ENCODE measurements at places on chromosomes 7 and 10.

GRCh38 chr10:114821915-114822443 lies 399 bp downstream of the FHIP2A start:
- peak; percentile 46 for DNase-seq

- no peak for DNase-seq
Observed at GRCh38 chr10:126090443-126090842, 194.1 kb downstream of the FANK1 start.

GRCh38 chr10:109418795-109419194 lies 504.5 kb downstream of the XPNPEP1 start:
- no peak for DNase-seq

DNA sequence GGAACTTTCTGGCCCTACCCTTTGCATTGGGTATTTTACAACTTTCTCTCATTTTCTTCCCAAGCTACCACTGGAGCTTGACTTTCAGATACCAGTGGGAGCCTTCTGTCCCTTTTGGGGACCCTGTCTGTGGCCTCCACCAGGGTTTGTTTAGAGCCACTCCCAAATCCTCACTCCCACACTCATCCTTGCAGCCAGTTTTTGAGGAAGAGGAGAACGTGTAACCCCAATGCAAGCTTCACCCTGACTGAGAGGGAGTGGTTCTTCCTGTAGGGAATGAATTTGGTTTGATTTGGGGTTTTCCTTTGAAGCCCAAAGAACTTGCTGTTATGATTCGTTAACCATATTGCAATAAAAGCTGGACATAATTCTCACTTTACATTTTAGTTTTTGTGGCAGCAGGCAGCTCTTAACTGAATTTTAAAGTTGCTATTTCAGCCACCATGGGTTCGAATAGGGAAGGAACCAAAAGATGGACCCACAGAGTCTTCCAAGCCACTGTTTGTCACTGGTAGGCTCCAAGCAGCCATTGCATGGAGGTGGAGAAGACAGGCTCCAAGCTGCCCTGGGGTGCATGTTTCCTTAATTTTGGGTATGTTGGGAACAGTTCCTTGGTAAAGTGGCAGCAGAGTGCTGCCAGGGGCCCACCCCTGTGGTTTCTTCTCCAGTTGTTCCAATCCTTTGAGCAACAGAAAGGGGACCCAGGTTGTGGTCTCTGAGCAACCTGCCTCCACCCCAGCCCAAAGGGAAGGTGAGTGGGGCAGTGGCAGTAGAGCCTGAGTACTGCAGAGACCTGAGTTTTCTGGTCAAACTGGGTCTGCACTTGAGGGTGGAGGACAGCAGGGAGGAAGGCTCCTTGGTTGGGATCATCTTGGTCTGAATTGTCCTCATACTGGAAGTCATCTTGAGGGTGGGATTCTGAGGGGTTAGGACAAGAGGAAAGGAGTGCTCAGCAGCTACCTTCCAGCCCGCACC lies 5.1 kb downstream of the EVX1 start:
- DNase-seq, result no peak

DNA sequence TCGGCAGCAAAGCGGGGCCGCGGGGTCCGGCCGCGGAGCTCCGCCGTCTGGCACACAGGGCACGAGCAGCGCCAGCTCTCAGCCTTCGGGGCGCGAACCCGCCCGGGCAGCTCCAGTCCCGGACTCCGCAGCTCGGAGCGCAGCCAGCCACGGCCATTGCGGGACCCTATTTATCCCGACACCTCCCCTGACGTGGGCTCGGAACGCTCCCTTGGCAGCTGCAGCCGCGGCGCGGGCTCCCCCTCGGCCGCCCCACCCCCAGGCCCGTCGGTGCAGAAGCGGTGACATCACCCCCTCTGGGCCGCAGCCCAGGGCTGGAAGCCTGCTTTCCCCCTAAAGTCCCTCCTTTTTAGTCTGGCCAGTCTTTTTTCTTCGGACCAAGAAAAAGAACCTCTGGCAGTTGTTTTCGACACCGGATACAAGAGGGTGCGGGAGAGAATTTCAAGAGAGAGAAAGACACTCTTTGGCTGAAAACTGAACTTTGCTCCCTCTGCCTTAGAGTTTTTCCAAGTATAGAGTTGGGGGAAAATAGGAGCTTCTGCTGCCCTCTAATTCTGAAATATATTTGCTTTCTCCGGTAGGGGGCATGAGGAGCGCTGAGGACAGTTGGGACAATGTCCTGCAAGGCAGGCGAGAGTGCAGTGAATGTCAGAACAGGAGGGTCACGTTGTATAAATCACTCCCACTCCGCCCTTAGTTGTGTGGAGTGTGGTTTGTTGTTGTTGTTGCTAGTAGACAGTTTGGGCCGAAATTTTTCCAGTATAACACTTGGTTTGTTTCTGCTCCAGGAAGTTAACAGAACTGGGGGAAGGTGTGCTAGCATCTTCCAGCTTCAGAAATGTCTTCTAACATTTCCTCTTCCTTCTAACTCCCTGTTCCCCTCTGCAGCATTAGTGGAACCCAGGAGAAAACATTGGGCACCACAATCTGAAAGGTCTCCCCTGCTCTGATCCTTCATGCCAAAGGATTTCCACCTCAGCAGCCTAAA lies at the start of gene SFRP4:
Gene SFRP4 (minus strand): TSS at position 145 of the 988 bp plus-strand sequence. CDS start 280 bp downstream, outside the sequence.
- peak; percentile 63 for DNase-seq

DNA sequence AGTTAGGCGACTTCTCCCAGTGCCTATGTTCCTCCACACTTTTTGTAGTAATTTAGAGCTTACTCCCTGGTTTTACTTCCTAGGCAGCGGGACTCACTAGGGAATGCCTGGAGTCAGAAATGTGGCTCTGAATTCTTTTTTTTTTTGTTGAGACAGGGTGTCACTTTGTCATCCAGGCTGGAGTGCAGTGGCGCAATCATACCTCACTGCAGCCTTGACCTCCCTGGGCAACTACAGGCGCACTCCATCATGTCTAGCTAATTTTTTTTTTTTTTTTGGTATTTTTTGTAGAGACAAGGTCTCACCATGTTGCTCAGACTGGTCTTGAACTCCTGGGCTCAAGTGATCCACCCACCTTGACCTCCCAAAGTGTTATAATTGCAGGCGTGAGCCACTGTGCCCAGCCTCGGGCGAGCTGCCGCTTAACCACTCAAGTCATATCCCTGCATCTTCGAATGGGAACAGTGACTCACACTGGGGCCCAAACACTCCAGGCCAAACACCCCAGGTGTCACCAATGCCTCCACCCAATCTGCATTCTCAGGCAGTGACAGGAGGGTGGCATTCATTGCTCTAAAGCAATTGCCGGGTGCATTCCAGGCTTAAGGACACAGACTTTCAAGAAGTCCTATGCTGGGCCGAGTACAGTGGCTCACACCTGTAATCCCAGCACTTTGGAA lies 19.6 kb downstream of the RGS10 start:
- DNase-seq, result no peak

- DNase-seq, result no peak
Observed at GRCh38 chr7:54968018-54968417, 50.8 kb upstream of the EGFR start.

GRCh38 chr10:90958781-90959180 lies 37.9 kb upstream of the ANKRD1 start:
- DNase-seq, result no peak

DNA sequence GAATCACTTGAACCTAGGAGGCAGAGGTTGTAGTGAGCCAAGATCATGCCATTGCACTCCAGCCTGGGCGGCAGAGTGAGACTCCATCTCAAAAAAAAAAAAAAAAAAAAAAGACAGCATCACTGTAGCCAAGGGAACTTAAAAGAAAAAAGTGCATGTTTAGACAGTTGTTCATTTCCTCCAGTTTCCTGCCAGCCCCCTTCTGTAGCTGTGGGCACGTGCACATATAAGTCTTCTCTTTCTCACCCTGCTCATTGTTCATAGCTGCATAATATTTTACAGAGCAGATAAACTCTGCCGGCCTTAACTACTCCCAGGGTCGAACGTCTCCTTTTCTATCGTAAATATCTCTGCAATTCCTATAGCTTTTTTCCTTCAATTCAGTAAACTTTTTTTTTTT lies 132.6 kb downstream of the LHPP start:
- no peak for DNase-seq

- DNase-seq, result no peak
Observed at GRCh38 chr7:51031216-51031615, 248.5 kb upstream of the GRB10 start.

GRCh38 chr7:100914208-100914878 lies 18.7 kb upstream of the ACHE start:
- DNase-seq, result no peak

GRCh38 chr10:110840225-110840922 lies 31.4 kb upstream of the PDCD4 start:
- no peak for DNase-seq

All from AG20443 (cell line).